NCI-H1092 treated with DMSO at 0.1 percent for 48 hours (cell line): ENCODE measurements at places on chromosomes 7 and 10.

GRCh38 chr10:4006051-4006450 is 221.0 kb upstream of the KLF6 start:
- no peak for DNase-seq

GRCh38 chr7:45278763-45279398 is 121.3 kb downstream of the RAMP3 start:
- DNase-seq = no peak

DNA sequence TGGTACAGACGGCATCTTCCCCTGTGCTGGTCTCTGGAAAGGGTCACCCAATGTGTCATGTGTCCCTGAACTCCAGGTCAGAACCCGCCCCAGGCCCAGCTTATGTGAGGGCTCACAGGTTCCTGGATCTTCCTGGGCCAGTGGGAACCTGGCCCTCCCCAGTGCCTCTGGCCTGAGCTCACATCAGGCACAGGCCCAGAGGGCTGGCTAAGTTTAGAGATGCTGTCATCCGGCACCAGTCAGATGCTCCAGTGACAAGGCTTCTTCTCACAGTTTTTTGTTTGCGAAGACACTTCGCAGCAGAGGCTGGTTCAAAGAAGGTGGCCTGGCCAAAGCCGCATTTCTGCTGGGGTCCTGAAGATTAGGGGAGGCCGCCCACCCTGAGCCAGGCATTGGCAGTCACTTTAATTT is 11.8 kb downstream of the CAMK2B start:
- no peak for DNase-seq

DNA sequence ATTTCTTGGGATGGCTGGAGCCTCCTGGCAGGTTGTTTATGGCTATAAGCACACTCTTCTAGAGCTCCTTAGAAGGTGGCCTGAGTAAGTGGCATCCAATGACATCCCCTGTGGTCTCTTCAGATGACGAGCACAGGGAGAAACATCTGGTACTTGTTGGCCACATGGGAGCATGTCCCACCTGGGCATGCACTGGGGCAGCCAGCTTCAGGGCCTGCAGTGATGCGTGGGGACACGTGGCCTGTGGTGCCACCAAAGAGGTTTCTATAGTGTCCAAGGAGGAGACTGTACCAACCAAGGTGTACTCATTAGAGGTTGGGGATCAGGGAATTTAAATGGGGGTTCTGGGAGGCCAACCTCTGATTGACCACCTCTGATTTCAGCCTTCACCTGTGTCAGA is 125.5 kb downstream of the TRIL start:
- DNase-seq = no peak

DNA sequence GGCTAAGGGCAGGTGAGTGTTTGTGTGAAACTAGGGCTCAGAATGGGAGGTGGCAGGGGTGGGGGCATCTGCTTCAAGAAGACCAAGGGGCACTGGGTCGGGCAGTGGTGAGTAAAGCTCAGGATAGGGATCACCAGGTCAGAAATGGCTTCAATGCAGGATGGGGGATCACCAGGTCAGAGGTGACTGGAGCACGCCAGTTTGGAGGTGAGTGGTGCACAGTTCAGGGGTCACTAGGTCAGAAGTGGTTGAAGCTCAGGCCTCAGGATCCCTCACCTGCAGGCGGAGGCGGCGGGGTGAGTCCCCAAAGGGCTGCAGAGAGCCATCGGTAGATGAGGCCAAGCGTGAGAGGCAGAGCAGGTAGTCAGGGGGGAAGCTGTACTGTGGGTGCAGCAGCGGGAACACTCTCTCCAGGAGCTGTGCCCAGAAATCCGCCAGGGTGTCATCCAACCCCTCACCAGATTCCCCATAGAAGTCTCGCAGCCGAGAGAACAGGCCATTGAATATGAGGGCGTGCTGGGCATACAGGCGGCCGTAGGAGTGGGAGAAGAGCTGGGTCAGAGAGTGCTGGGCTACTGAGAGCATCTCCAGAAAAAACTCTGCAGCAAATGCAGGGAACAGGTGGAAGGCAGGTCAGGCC is 1.8 kb downstream of the GPC2 start:
- DNase-seq = no peak

DNA sequence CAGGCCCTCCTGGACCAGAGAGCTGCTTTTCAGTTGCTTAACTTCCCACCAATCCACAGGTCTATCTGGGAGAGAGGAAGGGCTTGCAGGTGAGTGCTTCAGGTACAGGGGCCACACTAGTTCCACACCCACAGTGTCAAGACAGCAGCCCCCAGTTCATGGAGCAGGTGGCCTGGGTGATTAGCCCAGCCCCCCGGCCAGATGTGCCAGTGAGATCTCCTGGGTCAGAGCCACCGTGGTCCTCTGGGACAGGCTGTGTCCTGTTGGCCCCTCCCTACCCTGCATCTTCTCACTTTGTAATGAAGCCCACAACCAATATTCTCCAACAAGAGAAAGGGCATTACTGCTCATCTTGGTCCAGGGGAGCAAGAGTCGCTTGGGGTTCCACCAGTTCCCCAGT is 30.6 kb downstream of the DRGX start:
- no peak for DNase-seq

DNA sequence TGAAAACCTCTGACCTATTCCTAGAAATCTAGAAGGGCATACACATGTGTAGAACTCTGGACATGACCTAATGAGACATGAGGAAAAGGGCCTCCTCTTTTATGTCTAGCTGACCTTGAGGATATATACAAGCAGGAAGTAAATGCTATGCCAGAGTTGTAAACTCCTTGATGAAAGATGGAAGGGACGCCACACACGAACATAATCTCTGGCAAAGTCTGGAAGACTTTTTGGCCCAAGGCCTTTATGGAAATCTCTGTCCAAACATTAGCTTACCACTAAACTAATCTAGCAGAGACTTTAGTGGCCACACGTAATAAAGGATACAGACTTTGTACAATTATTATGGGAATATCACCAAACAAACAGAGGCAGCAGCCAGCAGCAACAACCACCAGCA is 138.1 kb upstream of the THSD7A start:
- no peak for DNase-seq

GRCh38 chr10:93364966-93365365 is 117.2 kb downstream of the MYOF start:
- no peak for DNase-seq

DNA sequence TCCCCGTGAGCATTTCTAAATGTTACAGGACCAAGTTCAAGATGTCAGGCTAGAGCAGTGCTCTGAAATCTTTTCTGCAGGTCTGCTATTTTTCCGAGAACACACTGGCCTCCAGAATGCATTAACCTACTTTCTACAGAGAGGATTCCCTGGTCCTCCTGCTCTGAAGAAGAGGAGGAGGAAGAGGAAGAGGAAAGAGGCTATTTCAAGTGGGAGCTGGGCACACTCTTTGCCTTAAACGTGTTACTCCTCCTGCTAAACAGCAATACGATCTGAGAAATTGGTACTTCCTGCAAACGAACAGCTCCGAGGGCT is 157.4 kb downstream of the FRMD4A start:
- DNase-seq = no peak

- DNase-seq = no peak
Observed at GRCh38 chr7:108503112-108504026, 22.6 kb downstream of the PNPLA8 start.

GRCh38 chr10:36675458-36675880 is 449.9 kb upstream of the ANKRD30A start:
- no peak for DNase-seq
